ENCODE measurements at places on chromosomes 2 and 18.

DNA sequence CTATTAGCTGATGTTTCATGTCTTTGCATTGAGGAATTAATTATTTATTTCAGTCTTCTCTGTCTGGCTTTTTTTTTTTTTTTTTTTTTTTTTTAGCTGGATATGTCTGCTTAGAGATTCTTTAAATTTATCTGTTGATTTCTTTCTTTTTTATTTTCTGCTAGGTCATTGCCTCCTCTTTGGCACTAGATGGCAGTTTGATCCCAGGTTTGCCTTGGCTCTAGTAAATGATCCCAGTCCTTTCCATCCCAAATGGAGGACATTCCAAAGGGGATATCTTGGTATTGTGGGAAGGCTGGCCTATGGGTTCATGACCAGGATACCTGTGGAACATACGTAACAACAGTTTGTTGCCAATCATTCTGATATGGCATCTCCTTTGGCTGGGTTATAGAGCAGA lies 339.5 kb upstream of the GCFC2 start:
- DNase-seq: no peak

DNA sequence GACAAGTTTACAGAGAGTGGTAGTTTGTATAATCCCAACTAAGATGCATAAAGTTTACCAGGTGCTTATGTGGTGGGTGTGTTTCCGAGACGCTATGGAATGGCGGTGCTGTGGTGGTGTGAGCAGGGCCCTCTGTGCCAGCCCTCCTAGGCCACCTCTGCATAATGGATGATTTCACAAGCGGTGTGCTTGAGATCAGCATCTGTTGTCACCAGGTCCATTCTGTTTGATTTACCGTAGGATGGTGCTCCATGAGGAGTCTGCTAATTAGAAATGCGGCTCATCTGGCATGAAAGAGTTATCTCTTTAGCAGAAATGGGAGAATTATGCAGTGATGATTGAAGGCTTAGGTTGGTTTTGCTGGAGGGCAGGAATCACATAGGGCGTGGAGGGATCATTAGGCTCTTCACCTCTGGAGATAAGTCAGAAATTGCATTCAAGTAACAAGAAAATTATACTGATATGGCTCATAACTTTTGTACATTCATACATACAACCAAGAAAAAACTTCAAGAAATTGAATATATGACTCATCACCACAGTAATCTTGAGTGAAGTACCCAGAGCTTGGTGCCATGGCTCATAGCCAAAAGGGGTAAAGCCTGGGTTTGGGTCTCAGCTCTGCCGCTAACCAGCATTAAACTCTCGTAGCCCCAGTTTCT lies 41.4 kb downstream of the CRIM1 start:
- DNase-seq: no peak

GRCh38 chr2:212908682-212909435 lies 242.6 kb downstream of the IKZF2 start:
- no peak for DNase-seq

GRCh38 chr18:71450257-71450656 lies 1093.9 kb downstream of the CBLN2 start:
- peak; percentile 1 for DNase-seq

- no peak for DNase-seq
These were observed 29.9 kb downstream of the HPCAL1 start for GRCh38 chr2:10332402-10333246.

DNA sequence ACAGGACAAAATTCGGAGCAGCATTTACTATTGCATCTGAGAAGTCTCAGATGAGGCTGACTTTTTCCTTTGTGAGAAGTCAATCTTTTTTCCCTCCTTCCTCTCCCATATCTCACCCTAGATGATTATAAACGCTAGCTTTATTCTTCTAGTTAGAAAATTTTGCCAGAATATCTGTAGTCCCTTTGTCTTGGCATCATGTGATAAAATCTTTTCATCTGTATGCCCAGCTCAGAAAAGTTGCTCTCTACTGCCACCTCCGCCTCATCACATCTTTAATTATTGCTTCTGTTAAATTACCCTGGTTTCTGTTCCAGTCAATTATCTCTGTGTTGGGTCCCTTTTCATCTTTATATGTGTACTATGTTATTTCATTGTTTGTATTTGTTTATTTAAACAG lies 210.8 kb upstream of the SLC35G4 start:
- no peak for DNase-seq

GRCh38 chr18:9708057-9708433 lies at the start of gene RAB31:
RAB31 (plus strand) TSS chr18:9708301; CDS start chr18:9708406, 105 bp downstream.
- DNase-seq: no peak

DNA sequence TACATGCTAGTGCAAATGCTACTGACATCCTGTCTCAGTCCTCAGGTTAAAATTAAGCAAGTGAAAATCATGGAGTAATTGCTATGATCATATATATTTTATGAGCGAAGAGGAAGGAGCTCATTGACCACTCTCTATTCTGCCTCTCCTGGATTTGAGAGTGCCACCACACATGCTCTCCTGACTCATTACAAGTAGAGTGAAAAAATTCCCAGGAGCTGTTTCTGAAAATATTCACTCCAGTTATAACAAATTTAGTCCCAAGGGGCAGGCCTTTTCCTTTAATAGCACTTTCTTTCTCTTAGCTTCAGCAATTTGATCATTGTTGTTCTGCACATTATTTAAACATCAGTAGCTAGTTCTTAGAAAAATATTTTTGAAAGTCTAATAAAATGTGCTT lies 155.0 kb upstream of the MAPRE2 start:
- DNase-seq: no peak

DNA sequence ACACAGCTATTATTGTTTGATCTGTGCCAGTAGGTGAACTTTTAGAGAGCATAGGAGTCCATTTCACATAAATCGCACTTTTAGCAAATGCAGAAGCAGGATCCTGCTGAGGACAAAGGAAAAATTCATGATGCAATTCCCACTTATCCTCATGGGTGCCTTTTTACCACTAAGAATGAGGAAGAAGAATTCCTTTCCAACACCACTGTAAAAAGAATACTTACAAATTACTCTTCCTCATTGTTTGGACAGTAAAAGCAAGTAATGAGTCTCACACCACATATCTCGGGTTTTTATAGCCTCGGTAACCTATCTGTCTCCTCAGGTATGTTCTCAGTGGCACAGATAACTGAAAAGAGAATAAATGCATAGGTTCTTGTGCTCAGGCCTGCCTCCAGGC lies 238.5 kb downstream of the MTX2 start:
- no peak for DNase-seq

- DNase-seq: no peak
These were observed 36.0 kb upstream of the NPAS2 start for GRCh38 chr2:100783987-100784386.

DNA sequence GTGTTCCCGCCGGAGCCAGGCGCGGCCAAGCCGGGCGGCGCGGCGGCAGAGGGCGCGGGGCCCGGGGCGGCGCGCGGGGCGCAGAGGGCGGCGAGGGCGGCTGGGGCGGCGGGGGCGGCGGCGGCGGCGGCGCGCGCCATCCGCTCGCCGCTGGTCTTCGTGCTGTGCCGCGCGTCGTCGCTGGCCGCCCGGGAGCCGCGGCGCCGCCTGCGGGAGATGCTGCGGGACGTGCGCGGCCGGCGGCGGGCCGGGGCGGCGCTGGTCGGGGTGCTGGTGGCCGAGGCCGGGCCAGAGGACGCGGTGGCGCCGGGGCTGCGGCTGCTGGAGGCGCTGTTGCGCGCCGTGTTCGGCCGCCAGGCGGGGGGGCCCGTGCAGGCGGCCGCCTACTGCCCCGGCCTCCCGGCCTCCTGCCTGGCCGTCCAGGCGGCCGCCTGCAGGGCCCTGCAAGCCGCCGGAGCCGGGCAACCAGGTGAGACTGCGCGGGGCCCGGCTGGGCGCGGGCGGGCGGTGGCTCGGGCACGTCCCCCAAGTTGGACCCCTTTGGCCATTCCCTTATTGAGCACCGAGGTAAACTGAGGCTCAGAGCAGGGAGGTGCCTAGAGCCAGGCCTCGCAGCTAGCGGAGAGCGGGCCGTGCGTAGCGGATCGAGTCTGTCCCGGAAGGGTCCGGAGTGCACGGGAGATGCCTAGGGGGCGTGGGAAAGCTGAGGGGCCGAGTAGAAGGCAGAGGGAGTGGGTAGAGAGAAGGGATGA lies 584 bp downstream of the C2orf72 start:
- no peak for DNase-seq

- no peak for DNase-seq
These were observed 99.1 kb upstream of the ZNF397 start for GRCh38 chr18:35141567-35142274.

GRCh38 chr18:44779753-44780292 lies 99.1 kb downstream of the SETBP1 start:
- DNase-seq: no peak

- no peak for DNase-seq
These were observed 9.5 kb downstream of the TRIB2 start for GRCh38 chr2:12726271-12726670.

GRCh38 chr2:235064976-235065375 lies 113.2 kb downstream of the SH3BP4 start:
- DNase-seq: no peak

GRCh38 chr2:191376981-191377629 lies 131.9 kb downstream of the MYO1B start:
- no peak for DNase-seq

DNA sequence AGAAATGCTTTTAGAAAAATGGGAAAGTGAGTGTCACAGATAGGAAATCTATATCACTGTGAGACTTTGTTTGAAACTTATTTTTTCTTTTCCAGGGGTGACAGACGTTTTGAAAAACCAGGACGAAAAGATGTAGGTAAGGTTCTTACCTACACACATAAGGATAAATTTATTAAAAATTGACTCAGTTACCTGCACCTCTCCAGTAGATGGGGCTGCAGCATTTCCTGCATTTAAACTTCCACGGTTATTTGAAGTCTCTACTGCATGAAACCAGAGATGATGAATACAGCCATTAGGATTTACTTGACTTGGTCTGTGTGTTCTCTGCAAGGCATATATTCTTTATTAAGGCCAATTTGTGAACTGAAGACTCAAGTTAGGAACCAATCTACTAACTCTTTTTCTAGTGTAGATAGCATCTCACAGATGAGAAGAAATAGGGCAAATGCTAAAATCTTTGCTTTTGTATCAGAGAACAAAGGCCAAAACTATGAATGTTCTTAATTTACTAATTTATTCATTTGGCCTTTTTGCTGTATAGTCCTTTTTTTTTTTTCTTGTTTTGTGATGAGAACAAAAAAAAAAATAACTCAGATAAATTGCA lies 15.0 kb downstream of the KCNJ13 start:
- DNase-seq: no peak

GRCh38 chr2:237639836-237640220 lies 12.4 kb downstream of the LRRFIP1 start:
- DNase-seq: no peak

DNA sequence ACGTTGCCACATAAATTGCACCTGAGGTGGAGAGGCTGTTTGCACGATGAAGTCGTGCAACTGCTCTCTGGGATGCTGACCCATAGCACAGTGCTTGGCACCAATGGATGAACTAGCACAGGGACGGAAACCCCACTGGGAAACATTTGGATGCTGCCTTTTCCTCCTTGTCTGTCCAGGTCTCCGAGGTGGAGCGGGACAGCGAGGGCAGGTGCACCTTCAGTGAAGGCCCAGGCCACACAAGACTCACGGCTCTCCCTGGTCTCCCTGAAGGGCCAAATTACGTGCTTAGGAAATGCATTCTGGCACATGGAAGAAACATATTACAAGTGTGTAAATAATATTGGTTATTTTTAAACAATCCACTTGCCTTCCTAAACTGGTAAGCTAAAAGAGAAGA lies 70.3 kb downstream of the TPO start:
- DNase-seq: no peak
